ENCODE measurements at places on chromosomes 12 and 14.

GRCh38 chr12:20501958-20502357 is 133.6 kb downstream of the PDE3A start:
- DNase-seq = no peak

- no peak for DNase-seq
Measured at GRCh38 chr14:89507926-89508460, 91.0 kb upstream of the FOXN3 start.

GRCh38 chr12:132718644-132719043 is 8.0 kb downstream of the PGAM5 start:
- no peak for DNase-seq

- DNase-seq = no peak
Measured at GRCh38 chr14:72788972-72789728, 104.8 kb downstream of the DPF3 start.

DNA sequence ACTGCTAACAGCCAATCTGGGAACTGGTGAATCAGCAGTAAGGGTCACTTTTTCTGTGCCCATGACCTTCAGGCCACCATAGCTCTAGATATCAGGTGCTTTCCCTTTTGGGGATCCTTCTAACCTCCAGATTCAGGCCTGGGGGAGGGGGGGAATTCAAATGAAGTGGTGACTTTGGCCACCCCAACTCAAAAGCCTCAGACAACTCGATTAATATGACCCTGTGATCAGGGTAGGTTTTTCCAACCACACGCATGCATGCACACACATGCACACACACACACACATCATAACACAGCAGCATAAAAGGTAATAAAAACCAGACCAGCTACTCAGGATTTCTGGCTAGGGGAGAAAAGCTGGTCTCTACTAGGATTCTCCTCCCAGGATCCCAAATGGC is 5.3 kb downstream of the TBX3 start:
- no peak for DNase-seq

DNA sequence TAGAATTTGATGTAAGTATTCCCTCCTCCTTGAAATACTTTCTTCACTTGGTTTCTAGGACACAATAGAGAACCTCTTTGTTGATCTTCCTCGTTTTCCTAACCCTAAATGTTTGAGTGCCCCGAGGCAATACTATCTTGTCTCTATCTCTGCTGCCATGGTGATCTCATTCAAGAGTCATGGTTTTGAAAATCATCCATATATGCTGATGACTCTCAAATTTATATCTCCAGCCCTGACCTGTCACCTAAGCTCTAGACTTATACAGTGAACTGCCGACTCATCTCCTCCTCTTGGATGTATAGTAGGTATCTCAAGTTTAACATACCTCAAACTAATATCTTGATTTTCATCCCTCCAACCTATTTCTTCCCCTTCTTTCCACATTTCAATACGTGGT is 71.4 kb downstream of the RIC8B start:
- DNase-seq = no peak

DNA sequence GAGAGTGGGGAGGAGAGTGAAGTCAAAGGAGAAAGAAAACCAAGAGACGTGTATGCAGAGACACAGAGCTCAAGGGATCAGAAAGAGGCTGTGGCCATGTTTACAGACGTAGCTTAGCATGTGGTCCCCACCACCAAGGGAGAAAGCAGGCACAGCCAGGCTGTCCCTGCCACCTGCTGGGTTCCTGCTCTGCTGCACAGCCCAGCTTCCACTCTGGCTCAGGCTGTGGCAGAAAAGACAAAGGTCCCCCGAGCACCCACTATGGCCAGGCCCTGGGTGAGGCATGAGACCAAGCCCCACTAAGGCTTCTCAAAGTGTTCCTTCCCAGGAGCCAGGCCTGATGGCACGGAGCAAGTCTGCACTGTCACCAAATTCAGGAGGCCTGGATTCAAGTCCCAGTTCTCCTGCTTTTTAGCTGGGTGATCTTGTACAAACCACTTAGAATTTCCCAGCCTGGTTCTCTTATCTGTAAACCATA is 25.9 kb upstream of the COL2A1 start:
- DNase-seq = no peak

All from CD4-positive, alpha-beta T cell treated with Interleukin-21 for 1 hour (primary cell).